ENCODE measurements at places on chromosomes 5 and 9.

DNA sequence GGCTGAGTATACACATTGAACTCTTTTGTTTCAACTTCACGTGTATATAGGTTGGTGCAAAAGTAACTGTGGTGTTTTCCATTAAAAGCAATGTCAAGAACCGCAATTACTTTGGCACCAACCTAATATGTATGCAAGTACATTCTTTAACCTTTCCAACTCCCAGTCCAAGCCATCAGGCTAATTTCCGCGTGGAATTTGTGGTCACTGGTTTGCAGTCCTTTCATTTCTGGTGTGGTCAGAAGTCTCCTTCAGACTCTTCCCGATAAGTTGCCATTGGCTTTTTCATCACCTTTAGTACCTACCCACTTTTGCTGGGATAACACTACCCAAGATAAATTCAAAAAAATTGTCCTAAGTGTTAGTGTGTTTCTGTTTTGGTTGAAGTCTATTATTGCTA, 84.0 kb downstream of the RGS3 start:
- DNase-seq: no peak

DNA sequence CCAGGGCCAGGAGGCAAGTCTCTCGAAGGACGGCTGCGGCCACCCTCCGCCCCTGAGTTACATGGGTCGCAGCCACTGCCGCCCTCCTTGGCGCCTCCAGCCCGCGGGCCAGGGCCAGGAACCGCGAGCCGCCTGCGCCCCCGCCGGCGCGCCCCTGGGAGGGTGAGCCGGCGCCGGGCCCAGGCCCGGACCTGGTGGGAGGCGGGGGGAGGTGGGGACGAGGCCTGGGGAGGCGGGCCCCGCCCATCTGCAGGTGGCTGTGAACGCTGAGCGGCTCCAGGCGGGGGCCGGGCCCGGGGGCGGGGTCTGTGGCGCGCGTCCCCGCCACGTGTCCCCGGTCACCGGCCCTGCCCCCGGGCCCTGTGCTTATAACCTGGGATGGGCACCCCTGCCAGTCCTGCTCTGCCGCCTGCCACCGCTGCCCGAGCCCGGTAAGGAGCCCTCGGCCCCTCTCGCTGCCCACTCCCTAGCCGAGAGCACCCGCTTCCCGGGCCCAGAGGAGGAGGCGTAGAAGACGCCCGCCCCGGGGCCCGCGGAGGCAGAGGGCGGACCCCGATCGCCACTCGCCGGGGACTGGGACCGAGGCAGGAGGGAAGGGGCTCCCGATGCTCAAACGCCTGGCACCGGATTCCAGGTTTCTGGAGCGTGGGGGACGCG, at the start of gene ASS1:
Gene ASS1, plus strand, starts transcription at position 397 of the 657 bp plus-strand sequence. CDS start 7,268 bp downstream, outside the sequence.
- DNase-seq: no peak

DNA sequence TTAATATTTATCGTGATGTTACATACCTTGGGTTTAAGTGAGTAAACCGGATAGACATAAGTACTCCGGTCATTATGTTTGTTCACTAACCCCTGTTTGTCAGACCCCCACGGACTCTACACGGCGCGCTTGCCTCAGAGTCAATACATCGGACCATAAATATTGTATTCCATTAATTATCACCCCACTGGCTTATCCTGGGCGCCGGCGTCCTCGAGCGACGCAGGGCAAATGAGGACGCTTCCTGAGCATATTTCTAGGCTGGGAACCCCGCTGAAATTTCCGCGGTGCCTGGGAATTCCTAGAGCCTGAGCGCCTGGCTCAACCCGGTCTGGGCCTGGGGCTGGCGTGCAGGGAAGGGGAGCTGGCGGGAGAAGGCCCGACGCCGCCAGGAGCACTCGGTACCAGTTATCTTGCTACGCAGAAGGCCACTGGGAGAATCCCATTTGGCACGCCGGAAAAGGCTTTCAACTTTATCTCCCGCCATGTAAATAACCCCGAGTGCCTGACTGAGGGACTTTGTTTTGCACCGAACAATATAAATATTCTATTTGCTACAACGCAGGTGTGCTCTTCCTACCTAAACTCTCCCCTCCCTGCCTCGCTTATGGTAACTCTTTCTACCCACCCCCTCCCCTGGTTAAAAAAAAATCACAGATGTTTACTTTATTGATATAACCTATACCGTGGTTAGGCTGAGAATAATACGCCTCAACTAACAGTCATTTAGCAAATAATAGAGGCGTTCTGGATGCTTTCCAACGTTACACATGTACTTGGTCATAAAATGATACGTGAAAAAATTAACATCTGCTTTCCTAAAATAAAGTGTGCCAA, 19.4 kb downstream of the NR2F1 start:
- DNase-seq: no peak

DNA sequence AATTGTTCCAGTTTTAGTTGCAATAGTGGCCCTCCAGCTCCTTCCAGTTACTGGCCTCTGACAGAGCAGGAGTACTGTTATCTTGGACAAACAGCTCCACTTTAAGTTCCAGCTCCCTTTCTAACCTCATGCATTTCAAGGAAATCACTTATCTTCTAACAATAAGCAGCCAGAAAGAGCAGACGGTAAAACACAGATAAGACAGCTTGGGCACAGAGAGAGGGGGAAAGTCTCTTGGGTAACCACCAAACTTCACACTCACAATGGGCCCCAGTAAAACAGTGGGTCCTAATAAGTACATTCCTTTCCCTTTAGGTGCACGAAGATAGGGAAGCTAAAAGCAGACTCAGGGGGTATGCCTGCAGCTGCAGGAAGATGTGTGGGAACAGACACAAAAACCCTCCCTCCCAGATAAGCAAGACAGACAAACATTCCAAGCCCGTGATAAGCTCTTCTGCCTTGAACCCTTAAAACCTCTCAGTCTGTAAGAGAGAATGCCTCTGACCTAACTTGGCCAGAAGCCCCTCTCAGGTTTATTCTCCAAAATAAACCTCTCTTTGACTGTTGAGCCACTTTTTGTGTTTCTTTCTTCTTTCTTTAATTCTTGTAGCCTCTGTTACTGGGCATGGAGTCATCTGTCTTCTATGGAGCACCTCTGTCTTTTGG, 30.8 kb downstream of the OR1J1 start:
- no peak for DNase-seq

DNA sequence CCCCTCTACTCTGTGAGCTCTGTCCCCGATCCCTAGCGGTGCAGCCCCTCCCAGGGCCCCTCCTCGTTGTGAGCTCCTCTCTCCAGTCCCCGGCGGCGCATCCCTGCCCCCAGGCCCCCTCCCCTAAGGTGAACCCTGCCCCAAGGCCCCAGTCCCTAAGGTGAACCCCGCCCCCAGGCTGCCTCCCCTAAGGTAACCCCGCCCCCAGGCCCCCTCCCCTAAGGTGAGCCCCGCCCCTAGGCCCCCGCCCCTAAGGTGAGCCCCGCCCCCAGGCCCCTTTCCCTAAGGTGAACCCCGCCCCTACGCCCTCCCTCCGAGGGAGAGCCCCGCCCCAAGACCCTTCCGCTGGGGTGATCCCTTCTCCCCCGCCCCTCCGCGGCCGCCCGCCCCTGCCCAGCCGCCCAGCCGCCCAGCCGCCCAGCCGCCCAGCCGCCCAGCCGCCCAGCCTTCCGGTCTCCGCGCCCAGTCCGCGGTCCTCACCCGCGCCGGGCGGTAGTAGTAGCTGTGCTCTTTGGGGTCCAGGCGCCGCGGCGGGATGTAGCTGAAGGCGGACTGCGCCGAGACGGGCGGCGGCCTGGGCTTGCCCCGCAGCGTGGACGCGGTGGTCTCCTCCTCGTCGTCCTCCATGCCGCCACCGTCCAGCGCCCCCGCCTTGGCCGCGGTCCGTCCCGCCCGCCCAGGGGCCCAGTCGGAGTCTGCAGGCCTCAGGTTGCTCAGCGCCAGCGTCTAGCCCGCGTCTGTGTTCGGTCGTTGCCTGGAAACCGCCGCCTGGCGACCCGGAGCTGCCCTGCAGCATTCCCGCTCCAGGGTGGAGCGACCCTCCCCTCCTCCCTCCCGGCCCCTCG, at the start of gene CFAP90:
Gene CFAP90, minus strand, starts transcription at position 739 of the 845 bp plus-strand sequence. Its CDS starts 112 bp downstream, at position 627.
- DNase-seq: peak; percentile 27

GRCh38 chr5:72298711-72299110, 21.3 kb downstream of the MRPS27 start:
- DNase-seq: no peak

DNA sequence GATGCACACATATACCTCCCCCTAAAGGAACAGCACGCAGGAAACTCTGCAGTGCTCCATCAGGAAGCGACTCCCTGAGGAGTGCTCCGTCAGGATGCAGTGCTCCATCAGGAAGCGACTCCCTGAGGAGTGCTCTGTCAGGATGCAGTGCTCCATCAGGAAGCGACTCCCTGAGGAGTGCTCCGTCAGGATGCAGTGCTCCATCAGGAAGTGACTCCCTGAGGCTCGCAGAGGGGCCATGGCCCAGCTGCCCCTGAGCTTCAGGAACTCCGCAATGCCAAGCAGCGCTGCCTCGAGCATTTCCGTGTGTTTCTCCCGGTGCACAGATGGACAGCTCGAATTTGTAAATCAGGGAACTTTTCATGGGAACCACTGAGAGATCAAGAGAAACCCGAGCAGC, 88.1 kb downstream of the PAX5 start:
- no peak for DNase-seq

- no peak for DNase-seq
These were observed 43.3 kb upstream of the CEP72 start for GRCh38 chr5:568809-569208.

DNA sequence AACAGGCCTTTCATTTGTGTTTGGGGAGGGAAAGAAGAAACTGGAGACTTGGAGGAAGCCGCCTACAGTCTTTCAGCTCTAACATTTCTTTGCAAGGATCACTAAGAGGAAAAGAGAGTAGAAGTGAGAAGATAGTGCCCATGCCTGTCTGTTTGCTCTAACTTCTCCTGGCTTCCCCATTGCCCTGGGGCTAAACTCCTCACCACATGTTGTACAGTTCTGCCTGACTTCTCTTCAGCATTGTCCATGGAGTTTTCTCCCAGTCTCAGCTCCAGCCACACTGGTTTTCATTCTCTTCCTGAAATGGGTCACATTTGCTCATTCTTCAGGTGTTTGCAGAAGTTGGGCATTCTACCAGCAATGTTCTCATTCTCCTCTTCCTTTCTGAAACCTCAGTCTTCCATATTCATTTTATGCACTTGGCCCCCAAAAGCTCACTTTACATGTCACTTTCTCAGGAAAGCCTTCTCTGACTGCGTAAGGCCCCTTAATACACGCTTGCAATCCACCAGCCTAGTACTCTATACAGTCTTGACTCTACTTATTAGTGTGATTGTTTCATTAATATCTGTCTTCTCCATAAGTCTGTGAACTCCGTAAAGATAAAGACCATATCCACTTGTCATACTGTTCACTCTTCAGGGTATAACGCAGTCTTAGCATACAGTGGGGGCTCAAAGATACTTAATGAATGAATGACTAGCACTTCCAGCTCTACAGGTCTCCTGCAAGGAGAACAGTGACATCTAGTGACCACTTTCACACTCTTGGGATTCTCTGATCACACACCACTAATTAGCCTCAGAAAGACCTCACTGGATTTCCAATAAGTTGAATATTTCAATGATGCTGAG, 40.2 kb upstream of the TRIM32 start:
- DNase-seq: peak; percentile 32

GRCh38 chr5:103582364-103582763, 19.8 kb upstream of the NUDT12 start:
- peak; percentile 58 for DNase-seq

- no peak for DNase-seq
These were observed 114.1 kb downstream of the PIK3R1 start for GRCh38 chr5:68329554-68330255.

- peak; percentile 41 for DNase-seq
These were observed 292.8 kb downstream of the YTHDC2 start for GRCh38 chr5:113806250-113806649.

- DNase-seq: no peak
These were observed 153.8 kb downstream of the C9orf50 start for GRCh38 chr9:129467004-129467588.

- DNase-seq: peak; percentile 37
These were observed 679.8 kb downstream of the CETN3 start for GRCh38 chr5:89729623-89730301.

DNA sequence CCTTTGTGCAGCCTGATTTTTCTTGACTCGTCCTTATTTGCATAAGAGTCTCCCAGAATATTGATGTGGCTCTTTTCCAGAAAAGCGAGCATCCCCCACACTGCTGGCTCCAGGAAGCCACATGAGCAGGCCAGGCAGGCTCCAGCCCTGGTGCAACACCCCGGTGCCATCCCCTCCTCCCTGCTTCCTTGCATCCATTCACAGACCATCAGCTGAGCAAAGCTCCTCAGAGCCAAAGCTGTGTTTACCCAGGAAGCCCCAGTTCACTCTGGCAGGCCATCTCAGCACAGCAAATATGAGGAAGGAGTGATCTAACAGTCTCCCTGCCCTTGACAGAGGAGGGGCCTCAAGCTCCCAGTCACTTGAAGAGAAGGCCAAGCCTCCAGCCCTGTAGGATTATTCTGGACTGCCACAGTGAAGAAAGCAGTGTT, 34.4 kb downstream of the INSYN2B start:
- DNase-seq: no peak

- no peak for DNase-seq
These were observed 51.6 kb downstream of the ALG2 start for GRCh38 chr9:99169982-99170761.

GRCh38 chr9:130409246-130409645, 35.5 kb upstream of the ASS1 start:
- DNase-seq: no peak

GRCh38 chr5:167903243-167903642, 388.2 kb upstream of the WWC1 start:
- DNase-seq: no peak

GRCh38 chr9:132800038-132800648, 77.9 kb downstream of the AK8 start:
- peak; percentile 67 for DNase-seq

GRCh38 chr5:66230551-66230950, 86.5 kb downstream of the SREK1 start:
- no peak for DNase-seq

GRCh38 chr5:33524476-33524875, 83.7 kb downstream of the TARS1 start:
- no peak for DNase-seq

DNA sequence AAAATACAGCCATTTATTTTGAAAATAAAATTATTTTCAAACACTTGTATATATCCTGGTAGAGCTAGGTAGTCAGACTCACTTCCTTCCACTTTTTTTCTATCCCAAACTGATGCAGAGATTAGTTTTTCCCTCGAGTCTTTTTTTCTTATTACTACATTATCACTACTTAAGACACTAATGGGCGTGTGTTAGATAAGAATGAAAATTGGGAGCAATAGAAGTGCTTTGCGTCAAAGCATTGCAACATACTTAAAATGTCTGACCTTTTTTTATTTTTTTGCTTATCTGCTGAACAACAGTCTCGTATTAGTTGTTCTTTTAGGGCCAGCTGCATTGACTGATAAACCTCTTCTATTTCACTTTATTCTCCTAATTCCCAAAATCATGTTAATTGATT, 1278.7 kb downstream of the CDH12 start:
- no peak for DNase-seq

GRCh38 chr5:41404757-41405156, 105.6 kb downstream of the PLCXD3 start:
- no peak for DNase-seq

GRCh38 chr5:1943481-1943880, 60.8 kb upstream of the IRX4 start:
- DNase-seq: no peak

DNA sequence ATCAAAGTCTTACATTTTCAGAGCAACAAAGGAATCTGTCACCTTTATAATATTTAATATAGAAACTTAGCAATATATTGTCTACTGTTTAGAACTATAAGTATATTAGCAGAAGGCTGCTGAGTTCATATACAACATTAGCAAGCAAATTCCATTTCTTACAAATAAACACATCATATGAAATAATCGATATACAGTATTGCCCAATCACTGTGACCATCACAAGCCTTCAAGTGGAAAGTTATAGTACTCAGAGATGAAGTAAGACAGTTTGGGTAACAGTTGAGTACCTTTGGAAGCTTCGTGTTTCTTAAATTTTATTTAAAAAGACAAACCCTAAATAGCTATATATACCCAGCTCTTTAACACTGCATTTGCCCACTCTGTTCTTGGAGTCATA, 135.2 kb upstream of the IRX1 start:
- no peak for DNase-seq

Measured in lung microvascular endothelial cell (primary cell).